CD4-positive, alpha-beta T cell treated with Interleukin-4 for 1 hour (primary cell): ENCODE measurements at places on chromosomes 3 and 15.

- no peak for DNase-seq
These were observed 15.3 kb downstream of the NR2F2 start for GRCh38 chr15:96345560-96346399.

DNA sequence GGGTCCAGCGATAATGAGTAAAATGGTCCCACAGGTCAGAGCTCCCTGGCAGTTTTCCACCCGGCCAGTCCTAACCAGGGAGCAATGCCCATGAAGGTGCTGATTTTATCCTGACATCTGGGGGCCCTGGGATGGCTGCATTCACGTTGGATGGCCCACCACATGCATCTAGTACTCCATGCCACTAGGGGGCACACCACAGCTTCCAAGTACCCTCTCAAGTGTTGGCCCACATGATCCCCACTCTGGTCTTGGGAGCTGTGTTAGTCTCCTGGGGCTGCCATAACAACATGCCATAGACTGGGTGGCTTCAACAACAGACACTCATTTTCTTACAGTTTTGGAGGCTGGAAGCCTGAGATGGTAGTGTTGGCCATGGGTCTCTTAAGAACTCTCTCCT is 225.5 kb downstream of the SLCO3A1 start:
- DNase-seq, result no peak

- no peak for DNase-seq
These were observed 2.2 kb downstream of the ST6GAL1 start for GRCh38 chr3:186932281-186933181.

DNA sequence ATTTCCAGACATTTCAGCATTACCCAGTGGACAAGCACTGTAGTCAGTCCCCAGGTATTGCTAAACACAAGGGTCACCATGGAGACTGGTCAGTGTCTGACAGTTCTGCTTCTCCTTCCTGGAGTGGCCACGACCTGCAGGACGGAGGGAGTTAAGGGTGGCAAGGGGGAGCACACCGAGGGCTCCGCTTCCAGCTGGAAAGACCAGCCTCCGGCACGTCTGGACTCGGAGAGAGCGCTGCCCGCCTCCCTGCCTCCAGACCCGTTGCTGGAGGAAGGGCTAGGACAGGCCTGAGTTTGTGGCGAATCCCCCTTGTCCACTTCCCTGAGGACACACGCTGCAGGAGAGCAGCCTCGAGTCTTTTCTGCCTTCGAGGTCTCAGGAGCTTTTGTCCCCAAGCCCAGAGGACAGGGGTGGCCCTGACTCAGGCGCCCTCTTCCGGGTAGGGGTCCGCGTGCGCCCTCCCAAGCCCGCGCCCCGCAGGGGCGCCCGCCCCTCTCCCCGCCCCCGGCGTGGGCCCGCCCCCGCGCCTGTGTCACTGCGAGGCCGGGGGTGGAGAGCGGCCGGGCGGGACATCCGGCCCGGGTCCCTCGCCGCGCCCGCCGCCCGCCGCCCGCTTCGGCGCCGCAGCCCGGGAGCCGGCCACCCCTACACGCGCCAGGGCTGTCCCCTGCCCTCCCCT is at the start of gene CHST14:
Gene CHST14, plus strand, starts transcription at position 562 of the 682 bp plus-strand sequence. CDS start 230 bp downstream, outside the sequence.
- DNase-seq, result peak; percentile 65

GRCh38 chr3:17579289-17580031 is 163.0 kb downstream of the TBC1D5 start:
- DNase-seq, result no peak

DNA sequence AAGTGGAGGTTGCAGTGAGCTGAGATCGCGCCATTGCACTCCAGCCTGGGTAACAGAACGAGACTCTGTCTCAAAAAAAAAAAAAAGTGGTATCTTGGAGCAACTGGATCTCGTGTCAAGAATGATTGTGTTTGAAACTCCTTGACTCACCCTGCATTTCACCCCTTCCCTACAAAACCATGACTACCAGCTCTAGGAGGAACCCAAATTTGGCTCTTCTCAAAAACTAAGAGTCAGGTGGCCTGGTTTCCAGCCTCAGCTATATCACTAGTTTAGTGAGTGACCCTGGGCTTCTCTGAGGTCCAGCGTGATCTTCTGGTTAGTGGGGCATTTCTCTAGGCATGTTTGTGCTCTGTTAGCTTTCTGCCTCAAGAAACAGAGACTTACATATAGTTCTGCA is 222.1 kb downstream of the FAM43A start:
- DNase-seq, result no peak

DNA sequence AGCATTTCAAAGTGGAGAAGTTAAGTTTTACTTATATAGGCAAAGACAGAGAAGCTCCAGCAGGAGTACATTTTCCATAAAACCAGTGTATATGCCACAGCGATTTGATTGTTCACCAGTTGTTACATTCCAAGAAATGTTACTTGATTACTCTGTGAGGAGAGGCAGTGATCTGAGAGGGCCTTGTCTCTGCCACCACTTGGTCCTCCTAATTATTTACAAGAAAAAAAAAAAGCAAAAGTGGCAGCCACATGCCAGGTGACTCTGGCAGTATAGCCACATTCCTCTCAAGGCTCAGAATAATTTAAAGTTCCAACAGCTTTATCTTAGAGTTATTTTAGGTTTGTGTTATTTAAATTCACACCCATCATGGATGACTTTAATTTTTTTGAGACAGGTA is 1077.8 kb downstream of the ZPLD1 start:
- no peak for DNase-seq

DNA sequence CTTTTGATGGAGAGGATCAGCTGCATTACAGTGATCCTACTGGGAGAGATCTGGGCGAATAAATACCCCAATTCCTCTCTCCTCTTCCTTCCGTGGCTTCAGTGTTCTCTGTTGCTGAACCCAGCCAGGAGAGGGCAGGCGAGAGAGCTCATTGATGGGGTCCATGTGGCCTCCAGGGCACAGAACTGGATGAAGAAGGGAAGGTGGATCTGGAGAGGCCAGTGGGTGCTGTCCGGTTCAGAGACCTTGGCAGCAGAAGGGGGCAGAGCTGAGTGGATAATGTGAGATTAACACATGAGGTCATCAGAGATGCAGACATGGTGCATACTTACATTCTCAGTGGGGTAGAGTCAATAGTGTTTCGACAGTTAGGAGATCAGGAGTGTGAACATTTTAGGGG is 193.6 kb downstream of the CLSTN2 start:
- no peak for DNase-seq

- no peak for DNase-seq
These were observed 209.8 kb downstream of the PDCD6IP start for GRCh38 chr3:34008191-34008590.

DNA sequence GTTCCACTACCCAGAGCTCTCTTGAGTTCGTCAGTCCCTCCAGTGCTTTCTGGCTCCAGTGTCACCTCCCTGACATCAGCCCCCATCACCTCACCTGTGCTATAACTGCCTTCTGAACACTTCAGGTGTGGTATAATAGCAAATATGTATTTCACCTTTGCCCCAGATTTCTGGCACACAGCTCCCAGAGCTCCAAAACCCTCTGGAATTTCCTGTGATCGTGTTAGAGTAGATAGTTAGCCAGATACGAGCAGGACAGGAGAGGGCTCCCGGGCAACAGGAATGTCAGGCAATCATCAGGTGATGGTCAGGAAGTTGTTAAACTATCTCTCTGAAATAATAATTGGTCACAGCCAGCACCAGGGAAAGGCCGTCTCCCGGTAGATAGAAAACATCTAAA is 22.6 kb upstream of the LIMD1 start:
- no peak for DNase-seq

DNA sequence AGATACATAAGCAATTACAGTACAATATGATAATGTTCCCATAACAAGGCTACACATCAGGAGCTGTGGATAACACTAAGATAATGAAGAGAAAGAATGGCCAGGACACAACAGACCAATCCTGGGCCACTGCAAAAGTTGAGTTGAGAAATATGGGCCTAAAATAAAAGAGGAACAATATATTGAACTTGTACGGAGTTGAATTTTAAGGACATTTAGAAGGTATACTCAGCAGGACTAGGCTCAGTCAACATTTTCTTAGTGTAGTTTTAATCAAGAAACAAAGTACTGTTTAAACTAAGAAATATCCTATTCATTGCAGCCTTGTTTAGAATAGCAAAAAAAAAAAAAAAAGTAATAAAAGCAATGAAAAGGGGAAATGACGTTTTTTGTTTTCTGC is 24.3 kb downstream of the HERC1 start:
- DNase-seq, result no peak

DNA sequence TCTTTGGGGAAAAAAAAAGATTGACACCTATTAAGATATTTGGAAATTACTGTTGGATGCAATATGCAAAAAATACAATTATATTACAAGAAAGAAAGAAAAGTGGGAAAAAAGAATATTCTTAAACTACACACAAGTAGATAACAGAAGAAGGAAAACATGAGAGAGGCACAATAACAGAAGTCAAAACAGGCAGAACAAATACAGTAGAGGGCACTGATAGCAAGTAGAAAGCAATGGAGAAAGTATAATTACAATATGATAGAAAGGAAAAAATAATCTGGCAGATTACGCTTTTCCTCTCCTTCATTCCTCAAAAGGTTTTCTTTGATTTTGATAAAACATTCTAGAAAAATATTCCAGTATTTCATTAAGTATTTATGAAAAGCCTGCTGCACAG is 72.1 kb downstream of the ADAM10 start:
- no peak for DNase-seq
